ENCODE measurements at places on chromosomes 2 and 18. TPM values are rescaled to one million over a fixed set of nuclear protein-coding genes. Genes with fewer than 3 reads are reported as not detected.

Gene NOP58
- total RNA-seq, result 115 TPM

Gene HNMT
- 0.28 TPM for total RNA-seq

Gene INPP5D
- 0.69 TPM for total RNA-seq

Gene CNTNAP5
- total RNA-seq, result not detected

Gene DUSP19
- total RNA-seq, result 0.41 TPM

Gene BIN1
- total RNA-seq, result 26.7 TPM

Gene COX5B
- total RNA-seq, result 250 TPM

Gene NGEF
- 16.8 TPM for total RNA-seq

Gene UGT1A4
- not detected for total RNA-seq

Gene GLI2
- total RNA-seq, result 30.4 TPM

Gene TTN
- total RNA-seq, result 0.01 TPM

Gene CFAP53
- 0.33 TPM for total RNA-seq

Gene TEKT4
- not detected for total RNA-seq

Gene HRH4
- not detected for total RNA-seq

Gene AQP12A
- total RNA-seq, result not detected

Gene IGFBP5
- 0.19 TPM for total RNA-seq

Gene CDK15
- total RNA-seq, result not detected

Data from A549 treated with DMSO at 1 μM for 4 hours (cell line).